Activated naive CD4-positive, alpha-beta T cell (primary cell): ENCODE measurements at places on chromosomes 7 and 10.

DNA sequence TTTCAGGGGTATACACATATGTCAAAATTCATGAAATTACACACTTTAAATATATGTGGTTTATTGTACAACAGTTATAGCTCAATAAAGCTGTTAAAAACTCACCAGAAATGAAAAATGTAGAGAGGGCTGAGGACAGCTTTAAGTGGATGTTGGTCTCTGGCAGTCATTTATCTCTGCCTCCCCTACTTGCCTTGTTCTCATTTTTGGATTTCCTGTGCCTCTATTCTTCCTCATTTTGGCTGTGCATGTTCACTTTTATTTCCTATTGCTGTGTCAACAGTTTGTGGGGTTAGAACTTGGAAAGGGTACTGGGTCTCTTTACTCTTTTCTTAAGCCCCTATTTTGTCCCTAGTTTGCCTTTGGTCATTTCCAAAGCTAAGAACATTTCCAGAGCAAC lies 18.6 kb upstream of the MEST start:
- no peak for DNase-seq

GRCh38 chr10:49679480-49679893 lies at the start of gene C10orf53:
TSS of gene C10orf53 (plus strand) at chr10:49679651. CDS start at chr10:49679698, 47 bp downstream.
- DNase-seq = no peak

GRCh38 chr10:124918191-124918830 lies 23.6 kb upstream of the ZRANB1 start:
- DNase-seq = no peak

- DNase-seq = no peak
These were observed 135.1 kb downstream of the NRBF2 start for GRCh38 chr10:63268149-63268797.

- DNase-seq = no peak
These were observed 485.3 kb downstream of the DNAJB6 start for GRCh38 chr7:157821959-157822687.

GRCh38 chr7:142391191-142391992 lies 133.5 kb upstream of the PRSS58 start:
- no peak for DNase-seq

- no peak for DNase-seq
These were observed 308.2 kb downstream of the IPMK start for GRCh38 chr10:57959318-57960006.

- no peak for DNase-seq
These were observed 492.5 kb upstream of the ZMIZ1 start for GRCh38 chr10:78576276-78576675.

GRCh38 chr10:79068203-79068561 lies 584 bp upstream of the ZMIZ1 start:
- DNase-seq = no peak

DNA sequence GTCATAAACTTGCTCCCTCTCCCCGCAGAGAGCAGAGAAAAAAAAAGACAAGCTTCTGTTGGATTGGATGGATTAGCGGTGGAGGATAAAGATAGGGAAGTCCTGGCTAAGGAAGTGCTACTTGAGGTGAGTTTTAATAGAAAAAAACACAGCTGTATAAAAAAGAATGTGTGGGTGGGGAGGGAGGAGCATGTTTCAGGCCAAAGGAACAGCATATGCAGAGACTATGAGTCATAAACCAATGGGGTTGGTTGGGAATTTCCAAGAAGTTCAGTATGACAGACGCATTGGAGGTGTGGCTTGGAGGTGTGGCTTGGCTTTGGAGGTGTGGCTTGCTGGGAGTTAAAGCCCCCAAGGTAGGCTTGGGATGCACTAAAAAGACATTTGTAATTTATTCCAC lies 103.0 kb upstream of the LSM8 start:
- DNase-seq = no peak

DNA sequence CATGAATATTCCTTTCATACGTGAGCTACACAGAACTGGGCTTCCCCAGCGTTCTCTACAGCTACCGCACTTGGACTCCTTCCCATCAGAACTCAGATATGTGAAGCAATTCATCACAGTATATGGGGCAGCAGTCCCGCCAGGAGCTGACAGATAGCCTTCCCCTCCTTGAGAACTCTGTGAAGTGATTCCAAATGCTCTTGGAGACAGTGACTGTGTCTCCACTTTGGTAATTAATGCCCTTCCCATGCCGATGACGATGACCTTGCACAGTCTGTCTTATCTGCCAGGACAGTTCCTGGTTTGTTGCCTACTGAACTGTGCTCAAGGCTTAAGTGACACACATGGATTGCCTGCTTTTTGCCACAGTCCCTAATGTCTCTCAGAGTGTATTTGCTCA lies 75.0 kb upstream of the AFAP1L2 start:
- no peak for DNase-seq
